ENCODE measurements at places on chromosomes 5 and 9.

GRCh38 chr9:128946571-128947276 is 679 bp downstream of the DOLK start:
- no peak for DNase-seq

- no peak for DNase-seq
These were observed 15.6 kb downstream of the SLC35D2 start for GRCh38 chr9:96367943-96368342.

GRCh38 chr9:130254747-130255630 is 10.6 kb upstream of the HMCN2 start:
- DNase-seq = peak; percentile 9

GRCh38 chr5:23507278-23507685 is at the start of gene PRDM9:
PRDM9 (plus strand) TSS chr5:23507609; CDS start chr5:23509034, 1,425 bp downstream.
- peak; percentile 90 for DNase-seq

DNA sequence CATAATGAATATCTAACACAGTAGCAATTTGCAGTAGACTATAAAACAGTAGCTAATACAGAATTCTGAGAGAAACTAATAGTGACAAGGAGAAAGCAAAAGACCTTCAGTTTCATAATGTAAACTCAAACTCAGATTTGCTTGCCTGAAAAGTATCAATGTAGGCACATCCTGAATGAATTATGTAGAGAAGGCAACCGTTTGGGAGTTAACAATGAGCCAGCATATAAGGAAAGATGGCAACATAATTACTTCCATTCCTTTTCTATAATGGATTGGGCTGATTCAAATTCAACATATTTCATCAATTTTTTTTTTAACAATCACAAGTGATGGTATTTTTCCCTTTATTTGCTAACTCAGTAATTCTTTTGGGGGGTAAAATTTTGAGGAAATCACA is 261.6 kb downstream of the SEMA5A start:
- no peak for DNase-seq

Measured in NCI-H1436 (cell line).